Muscle of leg (tissue), 16 donors: ENCODE measurements at places on chromosomes 4 and X. TPM values are rescaled to one million over a fixed set of nuclear protein-coding genes. Genes with fewer than 3 reads are reported as not detected.

- peak overlapping the region; percentile 42 for H3K27ac ChIP-seq
- peaks cover 4% of the 10 kb centered on the region for H3K4me1 ChIP-seq
- DNase-seq, result peak; percentile 58
- H3K36me3 ChIP-seq, result no peaks in the 10 kb centered on the region
- no peak overlapping the region for H3K4me3 ChIP-seq
Measured at GRCh38 chrX:119655125-119655524, 37.8 kb downstream of the SEPTIN6 start.

The SHROOM3 gene
- total RNA-seq, result 25.1 TPM

The NIPAL1 gene
- total RNA-seq, result 2.2 TPM

The VGLL1 gene
- 0.09 TPM for total RNA-seq

GRCh38 chr4:1821679-1822567 is 28.8 kb downstream of the FGFR3 start:
- H3K27me3 ChIP-seq, result no peaks in the 10 kb centered on the region
- peaks cover 12% of the 10 kb centered on the region for H3K4me1 ChIP-seq
- H3K36me3 ChIP-seq, result peaks cover 81% of the 10 kb centered on the region
- H3K4me3 ChIP-seq, result no peak overlapping the region

The OCIAD1 gene
- total RNA-seq, result 158 TPM
